Left renal cortex interstitium (tissue), 4 donors: ENCODE measurements at places on chromosomes 16 and 17.

GRCh38 chr17:20281860-20282259 is 185.5 kb downstream of the LGALS9B start:
- DNase-seq = no peak

GRCh38 chr17:42387661-42388380 is 421 bp downstream of the STAT3 start:
- DNase-seq = no peak

- DNase-seq = no peak
Measured at GRCh38 chr17:46960152-46960551, 18.9 kb downstream of the RPRML start.

DNA sequence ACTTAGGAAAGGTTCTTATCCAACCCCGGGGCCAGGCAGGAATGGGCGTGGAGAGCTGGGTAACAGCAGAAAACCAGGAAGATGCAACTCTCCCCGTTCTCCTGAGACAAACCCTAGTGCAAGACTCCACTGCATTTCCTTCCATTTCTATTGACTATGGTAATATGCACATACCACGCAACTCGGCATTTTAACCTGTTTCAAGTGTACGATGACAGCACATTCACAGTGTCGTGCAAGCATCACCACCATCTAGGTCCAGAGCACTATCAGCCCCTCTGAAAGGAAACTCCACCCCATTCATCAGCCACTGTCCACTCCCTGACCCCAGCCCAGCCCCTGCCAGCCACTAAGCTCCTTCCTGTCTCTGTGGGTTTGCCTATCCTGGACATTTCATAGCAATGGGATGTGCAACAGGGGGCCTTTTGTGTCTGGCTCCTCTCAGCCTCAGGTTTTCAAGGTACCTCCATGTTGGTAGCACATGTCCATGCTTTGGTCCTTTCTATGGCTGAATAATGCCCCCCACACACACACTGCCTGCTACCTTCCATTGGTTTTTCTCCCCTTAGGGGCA is 441.9 kb downstream of the SOX9 start:
- no peak for DNase-seq

GRCh38 chr16:9092282-9092977 is 986 bp downstream of the HAPSTR1 start:
- DNase-seq = no peak

DNA sequence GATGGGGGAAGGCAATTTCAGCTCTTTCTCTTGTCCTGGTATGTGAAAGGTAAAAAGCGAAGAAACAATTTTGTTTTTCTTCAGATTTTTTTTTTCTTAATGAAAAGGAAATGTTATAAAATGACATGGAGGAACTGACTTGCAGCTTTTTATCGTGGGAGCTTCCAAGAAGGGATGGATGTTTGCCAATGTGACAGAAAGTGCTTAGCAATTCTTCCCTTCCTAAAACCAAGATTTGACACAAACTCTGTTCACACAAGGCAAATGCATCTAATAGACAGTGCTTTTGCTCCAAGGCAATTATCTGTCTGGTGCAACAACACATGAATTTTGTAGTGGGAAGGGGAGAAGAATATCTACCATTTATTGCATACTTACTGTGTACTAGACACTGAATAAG is 988.5 kb downstream of the CDH11 start:
- DNase-seq = no peak

GRCh38 chr16:81645266-81645694 is 133.8 kb upstream of the PLCG2 start:
- DNase-seq = no peak
